Stimulated activated CD8-positive, alpha-beta memory T cell treated with anti-CD3 and anti-CD28 coated beads, Interleukin-4, amount 100 ng/mL, for 4 hours (primary cell): ENCODE measurements at places on chromosomes 1 and 21.

DNA sequence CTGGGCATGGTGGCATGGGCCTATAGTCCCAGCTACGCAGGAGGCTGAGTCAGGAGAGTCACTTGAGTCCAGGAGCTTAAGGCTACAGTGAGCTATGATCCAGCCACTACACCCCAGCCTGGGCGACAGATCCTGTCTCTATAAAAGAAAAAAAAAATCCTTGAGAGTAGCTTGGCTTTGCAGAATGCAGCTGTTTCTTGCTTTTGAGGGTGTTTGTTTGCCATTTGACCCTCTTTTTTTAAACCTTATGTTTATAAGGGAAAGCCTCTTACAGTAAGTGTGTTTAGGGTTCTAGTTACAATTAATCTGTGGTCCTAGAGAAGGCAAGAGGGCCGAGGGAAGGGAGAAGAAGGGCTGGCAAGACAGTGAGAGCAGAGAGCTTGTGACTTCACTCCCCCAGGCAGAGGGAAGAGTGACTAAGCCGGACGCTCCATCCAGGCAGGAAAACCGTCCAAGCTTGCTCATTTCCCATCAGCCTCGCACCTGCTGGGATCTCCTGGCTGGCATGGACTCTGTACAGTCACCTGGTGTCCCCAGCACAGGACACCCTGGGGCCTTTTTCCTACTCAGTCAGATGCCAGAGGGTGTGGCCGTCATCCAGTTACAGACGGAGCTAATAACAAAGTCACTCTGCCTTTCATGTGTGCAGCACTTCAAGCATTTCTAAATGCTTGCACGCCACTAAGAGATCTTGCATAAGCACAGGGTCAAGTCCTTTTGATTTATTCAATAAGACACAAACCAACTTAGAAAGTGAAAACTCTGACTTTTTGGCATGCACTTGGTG is 55.5 kb upstream of the PSEN2 start:
- no peak for DNase-seq

- DNase-seq, result no peak
Observed at GRCh38 chr1:58626293-58626692, 49.2 kb upstream of the TACSTD2 start.

DNA sequence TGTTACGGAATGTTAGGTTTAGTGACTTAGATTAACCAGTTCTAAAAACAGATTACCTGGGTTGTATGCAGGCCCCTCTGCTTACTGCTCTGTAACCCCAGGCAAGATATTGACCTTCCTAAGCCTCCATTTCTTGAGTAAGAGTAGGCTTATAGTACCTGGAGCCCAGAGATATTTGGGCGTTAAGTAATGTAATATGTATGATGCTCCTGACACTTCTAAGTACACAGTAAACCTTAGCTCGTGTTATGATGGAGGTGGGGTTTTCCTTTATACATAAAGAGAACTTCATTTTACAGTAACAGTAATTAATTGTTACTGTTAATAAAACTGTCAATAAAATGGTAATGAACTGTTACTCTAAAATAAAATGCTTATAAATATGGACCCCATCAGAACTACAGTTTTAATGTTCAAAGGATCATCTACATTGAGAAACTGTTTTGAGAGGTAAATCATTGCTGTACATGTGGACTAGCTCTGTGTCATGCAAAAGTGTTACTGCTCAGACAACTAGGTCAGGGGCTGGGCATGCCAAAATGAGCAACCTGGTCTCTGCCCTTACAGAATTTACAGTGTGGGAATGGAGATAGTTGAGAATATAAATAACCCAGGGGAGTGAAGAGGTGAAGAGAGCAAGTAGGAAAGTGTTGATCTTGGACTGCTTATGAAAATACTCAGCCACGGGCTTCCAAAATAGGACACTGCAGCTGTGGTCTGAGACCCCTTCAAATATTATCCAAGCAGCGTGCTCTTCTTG is 26.6 kb downstream of the LRRC8C start:
- no peak for DNase-seq

DNA sequence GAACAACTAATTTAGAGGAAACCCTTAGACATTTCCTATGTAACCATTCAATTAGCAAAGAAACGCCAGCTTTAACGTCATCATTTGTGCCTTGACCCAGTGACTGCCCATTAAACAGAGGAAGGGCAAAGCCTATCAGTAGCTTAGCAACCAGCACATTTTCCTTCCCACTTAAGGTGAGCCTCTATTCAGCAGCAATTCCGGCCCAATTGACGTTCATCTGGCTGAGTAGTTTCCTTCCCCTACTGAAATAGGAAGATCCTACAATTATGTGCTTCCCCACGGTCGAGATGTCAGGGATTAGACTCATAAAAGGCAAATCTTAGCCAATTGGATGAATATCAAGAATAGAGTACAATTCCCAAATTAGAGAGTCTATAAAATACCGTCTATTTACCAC is 482.1 kb upstream of the ADAMTS5 start:
- DNase-seq, result no peak

DNA sequence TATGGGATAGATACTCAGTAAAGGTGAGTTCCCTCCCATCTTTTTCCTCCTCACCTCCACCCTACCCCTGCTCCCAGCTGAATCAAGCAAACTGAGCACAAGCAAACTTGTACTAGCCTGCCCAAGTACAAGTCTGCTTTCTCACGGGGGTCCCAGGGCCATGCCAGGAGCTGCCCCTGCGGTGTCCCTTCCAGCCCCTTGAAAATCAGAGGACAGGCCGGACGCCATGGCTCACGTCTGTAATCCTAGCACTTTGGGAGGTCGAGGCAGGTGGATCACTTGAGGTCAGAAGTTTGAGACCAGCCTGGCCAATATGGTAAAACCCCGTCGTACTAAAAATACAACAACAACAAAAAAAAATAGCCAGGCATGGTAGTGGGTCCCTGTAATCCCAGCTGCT is 17.5 kb upstream of the IFFO2 start:
- DNase-seq, result no peak
